ENCODE measurements at places on chromosomes 3 and 15.

DNA sequence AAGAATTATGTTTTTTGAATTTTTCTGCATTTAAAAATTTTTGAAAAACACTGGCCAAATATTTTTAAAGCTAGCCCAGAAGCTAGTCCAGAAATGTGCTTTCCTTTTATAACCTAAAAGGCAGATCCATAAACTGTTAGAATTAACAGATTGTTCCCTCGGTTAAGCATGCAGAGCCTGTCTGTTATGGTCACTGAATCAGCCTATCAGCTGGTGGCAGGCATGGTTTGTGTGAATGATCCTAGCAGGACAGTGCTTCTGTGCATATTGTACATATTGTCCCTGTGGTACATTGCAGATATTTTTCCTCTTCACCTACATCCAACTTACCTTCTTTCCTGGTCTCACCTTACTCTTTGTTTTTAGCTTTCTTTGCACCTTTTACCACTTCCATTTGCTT, 53.3 kb downstream of the RARB start:
- no peak for DNase-seq

GRCh38 chr15:99315636-99316035, 64.4 kb downstream of the LRRC28 start:
- no peak for DNase-seq

DNA sequence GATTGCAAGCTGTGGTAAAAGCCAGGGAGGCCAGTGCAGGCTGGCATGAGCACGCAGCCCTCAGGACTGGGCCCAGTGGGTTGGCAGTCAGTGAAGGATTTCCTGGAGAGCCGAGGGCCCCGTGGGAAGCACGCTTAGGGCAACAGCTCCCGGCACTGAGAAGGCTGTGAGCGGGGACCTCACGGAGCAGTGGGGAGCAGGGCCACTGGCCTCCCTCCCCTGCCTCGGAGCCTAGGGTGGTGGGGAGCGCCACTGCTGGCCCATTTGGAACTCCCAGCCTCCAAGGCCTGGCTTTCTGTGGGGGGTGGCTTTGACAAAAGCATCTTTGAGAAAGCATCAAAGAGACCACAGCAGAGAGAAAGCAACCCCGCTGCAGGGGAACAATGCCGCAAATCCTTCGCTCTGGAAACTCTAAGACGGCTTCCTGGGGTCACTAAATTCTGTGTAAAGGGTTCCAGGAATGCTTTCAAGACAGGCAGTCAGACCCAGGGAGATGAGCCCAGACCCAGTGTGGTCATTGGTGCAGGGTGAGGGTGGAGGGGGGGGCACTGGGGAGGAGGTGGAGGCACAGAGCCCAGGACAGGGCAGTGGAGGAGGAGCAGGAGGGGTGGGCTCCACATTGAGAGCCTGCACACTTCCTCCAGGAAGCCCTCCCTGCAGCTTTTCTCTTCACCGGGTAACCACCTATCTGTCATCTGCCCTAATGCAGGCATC, 9.5 kb upstream of the APBA2 start:
- no peak for DNase-seq

DNA sequence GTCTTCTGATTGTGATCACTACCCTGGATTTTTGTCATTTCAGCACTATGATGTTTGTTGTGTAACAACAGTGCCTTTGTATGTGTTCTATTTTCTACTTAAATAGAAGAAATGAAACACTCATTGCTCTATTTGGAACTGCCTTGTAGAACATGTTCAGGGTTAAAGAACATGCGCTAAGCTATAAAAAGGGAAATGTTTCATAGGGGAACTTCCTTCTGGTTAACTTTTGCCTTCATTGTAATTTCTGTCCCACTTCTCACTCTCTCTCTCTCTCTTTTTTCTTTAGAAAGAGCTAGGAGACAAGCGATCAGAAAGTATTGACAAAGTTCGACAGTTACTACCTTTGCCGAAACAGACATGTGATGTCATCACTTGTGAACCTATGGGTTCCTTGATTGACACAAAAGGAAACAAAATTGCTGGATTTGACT, at the start of gene P2RY12:
Gene P2RY12, minus strand, starts transcription at position 13 of the 434 bp plus-strand sequence. CDS start 45,908 bp downstream, outside the sequence.
- DNase-seq = no peak

DNA sequence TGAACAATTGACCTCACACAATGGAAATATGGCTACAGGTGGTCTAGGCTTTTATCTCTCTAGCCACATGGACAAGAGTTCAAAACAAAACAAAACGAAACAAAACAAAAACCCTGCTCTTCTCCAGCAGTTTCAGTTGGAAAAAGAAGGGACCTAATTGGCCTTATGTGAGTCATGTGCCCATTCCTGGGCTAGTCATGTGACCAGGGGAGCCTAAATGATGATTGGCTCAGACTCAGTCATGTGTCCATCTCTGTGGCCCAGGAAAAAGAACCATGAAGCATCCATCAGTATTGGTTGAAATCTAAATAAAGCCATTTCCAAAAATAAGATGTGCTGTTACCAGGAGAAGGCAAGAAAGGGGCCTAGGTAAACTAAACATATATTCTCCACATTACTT, 96.8 kb downstream of the ANXA2 start:
- DNase-seq = no peak

- no peak for DNase-seq
Observed at GRCh38 chr15:85689729-85690128, 105.0 kb downstream of the KLHL25 start.

- no peak for DNase-seq
Observed at GRCh38 chr15:56291741-56292140, 48.1 kb upstream of the RFX7 start.

DNA sequence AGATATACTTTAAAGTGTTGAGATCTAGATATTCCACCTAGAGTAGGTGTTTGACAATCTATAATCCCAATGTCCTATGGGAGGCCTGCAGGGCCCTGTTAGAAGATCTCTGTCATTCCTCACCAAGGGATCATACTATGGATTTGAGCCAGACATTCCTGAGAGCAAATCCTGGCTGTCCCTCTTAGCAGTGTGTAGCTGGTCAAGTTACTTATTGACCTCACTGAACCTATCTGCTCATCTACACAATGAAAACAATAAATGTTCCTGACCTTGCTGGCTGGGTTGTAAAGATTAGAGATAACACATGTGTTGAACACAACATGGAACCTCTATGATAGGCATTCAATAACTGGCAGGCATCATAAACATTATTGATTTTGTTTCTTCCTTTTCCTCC, 265.6 kb upstream of the ATP11B start:
- no peak for DNase-seq

Measured in H54 (cell line).